ENCODE measurements at places on chromosomes 7 and 10.

- no peak for DNase-seq
Observed at GRCh38 chr10:120917521-120918250, 66.5 kb downstream of the WDR11 start.

DNA sequence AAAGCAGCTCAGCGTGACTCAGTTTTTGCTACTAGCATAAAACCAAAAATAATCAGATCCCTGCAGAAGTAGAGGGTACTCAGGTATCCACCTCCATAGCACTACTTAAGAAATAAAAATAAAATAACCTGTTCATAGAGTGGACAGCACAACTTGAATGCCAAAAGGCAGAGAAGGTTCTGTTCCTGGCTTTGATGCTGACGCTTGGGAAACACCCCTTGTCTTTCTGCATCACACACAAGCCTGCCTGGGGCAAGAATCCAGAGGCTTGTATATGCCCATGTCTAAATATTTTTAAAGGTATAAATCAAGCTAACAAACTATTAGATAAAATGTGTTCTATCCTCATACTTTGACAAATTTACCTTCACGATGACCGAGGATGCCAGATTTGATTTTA lies 207.3 kb downstream of the KIAA1217 start:
- DNase-seq: no peak

DNA sequence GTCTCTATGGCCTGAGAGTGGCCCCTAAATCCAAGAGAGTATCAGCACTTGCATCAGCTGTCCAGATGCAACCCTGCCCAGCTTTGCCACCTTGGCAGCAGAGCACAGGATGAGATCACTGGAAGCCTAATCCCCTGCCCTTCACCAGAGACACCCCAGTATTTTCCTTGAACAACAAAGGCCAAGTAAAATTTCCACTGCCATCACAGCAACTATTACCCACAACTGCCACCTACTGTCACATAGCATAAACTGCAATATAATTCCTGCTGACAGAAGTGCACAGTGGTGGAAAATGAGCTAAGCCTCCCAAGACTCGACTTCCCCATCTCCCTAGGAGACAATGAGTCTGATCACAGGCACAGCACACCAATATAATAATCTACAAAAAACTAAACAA lies 462.8 kb upstream of the ZWINT start:
- no peak for DNase-seq

GRCh38 chr10:18478354-18478753 lies 173.0 kb downstream of the NSUN6 start:
- no peak for DNase-seq

DNA sequence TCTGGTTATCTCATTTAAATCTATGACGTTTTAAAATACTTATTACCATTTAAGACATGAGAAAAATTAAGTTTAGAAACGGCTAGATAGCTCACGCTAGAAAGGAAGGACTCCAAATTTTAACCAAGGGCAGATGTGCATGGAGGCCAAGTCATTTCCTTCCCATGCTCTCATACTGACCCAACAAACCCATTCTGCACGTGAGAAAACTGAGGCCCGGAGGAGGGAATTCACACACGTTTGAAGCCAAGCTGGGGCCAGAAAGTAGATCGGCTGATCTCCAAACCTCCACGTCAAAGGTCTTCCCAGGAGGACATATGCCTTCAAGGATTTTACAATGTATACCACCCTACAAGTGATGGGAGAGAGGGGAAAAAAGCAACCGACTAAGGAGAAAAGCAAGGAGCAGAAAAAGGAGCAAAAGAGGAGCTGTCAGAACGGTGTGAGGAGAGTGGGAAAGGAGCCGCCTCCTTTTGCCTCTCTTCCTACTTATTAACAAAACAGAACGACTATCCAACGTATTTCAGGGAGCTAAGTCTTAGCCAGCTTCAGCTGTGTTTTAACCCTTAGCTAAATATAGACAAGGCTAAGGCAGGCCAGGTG lies 645 bp upstream of the SIRT1 start:
- no peak for DNase-seq

GRCh38 chr10:117439243-117439912 lies 64.1 kb upstream of the PDZD8 start:
- DNase-seq: no peak

- DNase-seq: no peak
Observed at GRCh38 chr7:363626-364025, 73.7 kb downstream of the FOXL3 start.

- no peak for DNase-seq
Observed at GRCh38 chr10:59687657-59688056, 22.0 kb downstream of the SLC16A9 start.

DNA sequence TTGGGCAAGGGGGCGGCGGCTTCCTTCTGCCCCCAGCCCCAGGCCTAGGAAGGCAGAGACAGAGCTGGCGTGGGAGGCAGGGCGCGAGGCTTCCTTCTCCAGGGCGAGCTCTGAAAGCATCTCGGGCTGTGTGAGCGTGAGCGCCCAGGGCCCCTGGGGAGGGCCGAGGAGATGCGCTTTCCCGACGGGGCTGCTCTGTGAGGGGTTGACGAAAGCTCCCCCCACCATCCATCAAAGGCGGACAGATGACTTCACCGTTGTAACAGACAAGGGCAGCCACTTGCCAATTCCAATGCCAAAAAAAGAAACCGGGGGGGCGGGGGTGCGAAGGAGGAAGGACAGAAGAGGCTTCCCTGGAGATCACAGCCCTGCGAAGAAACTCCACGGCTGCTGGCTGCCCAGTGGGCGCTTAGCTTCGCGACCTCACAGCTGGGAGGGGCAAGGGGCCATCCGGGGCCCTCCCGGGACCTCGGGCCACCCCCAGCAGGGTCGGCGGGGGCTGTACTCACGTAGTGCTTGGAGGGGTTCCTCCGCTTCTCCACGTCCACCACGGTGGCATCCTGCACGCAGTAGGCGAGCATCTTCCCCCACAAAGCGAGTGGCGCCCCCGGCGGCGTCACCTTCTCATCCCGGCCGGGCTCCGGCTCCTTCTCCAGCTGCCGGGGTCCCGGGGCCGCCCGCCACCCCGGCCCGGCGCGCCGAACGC lies 537 bp downstream of the SH3PXD2A start:
- DNase-seq: no peak

- no peak for DNase-seq
Observed at GRCh38 chr7:71384094-71384493, 252.2 kb downstream of the GALNT17 start.

- no peak for DNase-seq
Observed at GRCh38 chr7:13748998-13749397, 240.5 kb downstream of the ETV1 start.

DNA sequence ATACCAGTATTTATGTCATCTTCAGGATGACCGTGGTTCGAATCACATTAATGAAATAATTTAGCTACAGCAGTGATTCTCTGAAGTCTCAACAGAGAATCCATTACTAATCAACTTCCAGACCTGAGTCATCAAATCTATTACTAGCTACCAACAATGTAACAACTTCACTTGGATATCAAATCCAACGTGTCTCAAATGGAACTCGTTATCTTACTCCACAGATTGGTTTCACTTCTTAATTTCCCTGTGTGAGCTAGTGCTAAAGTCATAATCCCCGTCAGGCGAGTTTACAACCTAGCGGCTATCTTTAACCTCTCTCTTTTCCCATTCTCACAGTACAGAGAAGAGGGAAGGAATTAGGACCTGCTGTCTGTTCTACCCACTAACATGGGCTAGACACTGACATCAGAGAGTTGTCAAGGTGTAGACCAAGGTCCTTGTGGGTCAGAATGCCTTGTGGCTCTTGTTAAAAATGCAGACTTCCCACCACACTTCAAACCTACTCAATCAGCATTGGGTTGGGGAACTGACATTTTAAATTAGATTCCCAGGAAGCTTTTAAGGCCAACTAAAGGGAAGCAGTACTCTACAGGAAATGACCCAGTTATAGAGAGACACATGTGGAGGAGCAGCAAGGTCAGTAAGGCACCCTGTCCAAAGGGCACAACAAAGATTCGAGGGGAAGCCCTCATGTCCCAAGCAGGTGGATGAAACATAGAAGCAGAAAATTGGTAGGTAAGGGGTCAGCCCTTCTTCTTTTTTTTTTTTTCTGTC lies 57.3 kb upstream of the GSAP start:
- no peak for DNase-seq

GRCh38 chr10:63719226-63719856 lies 198.1 kb downstream of the REEP3 start:
- no peak for DNase-seq

DNA sequence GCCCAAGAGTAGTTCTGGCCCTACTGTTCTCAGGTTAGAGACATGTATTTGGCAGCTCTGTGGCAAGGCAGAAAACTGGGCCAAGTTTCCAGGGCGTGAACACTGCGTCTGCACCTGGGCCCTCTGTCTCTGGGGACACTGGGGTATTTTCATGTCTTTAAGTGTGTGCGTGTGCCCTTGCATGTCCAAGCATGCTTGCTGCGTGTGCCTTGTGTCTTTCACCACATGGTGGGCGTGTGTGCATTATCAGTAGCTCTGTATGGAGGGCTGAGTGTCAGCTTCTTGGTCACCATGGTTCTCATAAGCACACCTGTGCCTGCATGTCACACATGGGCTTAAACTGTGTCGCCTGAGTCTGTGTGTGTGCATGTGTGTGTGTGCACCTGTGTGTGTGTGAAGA lies 69.3 kb downstream of the HIPK2 start:
- DNase-seq: no peak

DNA sequence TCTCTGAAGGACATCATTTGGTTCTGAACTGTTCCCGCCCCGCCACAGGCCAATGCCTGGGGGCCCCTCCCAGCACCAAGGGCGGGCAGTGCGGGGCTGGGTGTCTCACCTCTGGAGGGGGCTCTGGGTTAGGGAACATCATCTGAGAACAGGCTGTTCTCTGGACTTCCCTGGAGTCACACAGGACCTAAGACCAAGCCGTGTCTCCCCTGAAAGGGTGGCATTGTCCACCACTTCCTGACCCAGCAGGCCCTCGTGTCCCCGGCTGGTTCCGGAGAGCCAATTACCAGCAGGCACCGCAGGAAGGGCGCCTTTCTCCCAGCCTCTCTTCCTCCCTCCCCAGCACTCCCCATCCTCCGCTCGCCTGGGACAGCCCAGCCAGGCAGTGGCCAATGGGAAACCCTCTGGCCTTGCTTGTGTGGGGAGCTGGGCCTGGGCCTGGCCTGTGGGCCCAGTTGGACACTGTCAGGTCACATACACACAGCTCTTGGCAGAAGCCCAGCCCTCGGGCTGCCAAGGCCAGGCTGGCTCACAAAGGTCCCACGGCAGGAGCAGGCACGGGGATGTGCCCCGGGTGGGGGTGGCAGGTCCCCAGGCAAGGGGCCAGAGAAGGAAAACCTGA lies 119.5 kb downstream of the SPDYE5 start:
- no peak for DNase-seq

DNA sequence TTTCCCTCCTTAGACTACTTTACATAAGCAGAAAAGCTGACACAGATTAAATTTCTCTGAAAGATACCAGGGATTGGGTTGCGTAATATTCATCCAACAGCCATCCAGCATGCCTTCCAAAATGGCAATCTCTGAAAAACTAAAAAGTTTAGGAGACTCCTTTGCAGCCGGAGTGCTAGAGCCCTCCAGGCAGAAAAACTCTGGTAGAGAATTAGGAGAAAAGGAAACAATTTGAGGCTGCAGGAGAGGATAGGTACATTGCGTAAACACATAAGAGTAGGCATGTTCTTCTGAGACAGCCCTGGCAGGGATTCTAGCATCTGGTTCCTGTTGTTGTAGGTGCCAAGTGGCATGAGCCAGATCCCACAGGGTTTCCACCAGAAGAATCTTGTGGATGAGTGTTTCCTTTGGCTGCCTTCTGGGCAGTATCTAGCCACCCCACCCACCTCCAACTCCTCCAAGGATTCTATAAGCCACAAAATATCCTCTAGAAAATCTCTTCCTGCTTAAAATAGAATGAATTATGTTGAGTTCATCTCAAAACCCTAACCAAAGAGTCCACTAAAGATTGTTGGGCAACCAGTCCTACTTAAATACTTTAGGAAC lies 402.4 kb downstream of the HGF start:
- DNase-seq: no peak

DNA sequence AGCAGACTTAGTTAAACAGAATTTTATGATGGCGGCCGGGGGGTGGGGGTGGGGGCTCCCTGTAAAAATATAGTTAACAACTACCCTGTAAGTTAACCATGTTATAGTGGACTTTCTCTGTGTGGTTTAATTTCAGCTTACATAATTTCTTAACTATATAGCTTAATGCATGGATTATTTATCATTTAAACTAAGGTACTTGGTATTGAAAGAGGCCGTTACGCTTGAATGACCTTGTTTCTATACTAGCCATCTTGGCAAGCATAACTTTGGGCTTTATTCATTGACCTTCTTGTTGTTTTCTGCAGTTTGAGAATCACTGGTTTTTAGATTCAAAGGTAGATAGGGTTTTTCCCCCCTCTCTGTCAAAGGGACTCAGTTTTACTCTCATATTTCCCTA lies 8.4 kb downstream of the EIF4EBP2 start:
- no peak for DNase-seq

DNA sequence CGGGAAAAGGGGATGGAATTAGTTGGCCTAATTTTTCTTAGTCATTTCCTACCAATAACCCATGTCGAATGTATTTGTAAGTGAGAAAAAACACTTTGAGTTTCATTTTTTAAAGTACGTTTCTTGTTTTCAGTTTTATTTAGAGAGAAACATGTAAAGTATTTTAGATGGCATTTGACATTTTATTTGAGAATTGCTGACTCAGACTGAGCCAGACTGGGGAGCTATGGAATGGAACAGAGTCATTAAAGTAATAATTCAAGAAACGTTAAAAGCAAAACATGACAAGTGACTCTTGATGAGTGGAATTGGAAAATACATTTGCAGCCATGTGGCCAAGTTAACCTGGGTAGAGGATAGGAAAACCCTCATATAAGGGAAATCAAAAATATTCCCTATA lies 286.1 kb upstream of the NPSR1 start:
- no peak for DNase-seq

DNA sequence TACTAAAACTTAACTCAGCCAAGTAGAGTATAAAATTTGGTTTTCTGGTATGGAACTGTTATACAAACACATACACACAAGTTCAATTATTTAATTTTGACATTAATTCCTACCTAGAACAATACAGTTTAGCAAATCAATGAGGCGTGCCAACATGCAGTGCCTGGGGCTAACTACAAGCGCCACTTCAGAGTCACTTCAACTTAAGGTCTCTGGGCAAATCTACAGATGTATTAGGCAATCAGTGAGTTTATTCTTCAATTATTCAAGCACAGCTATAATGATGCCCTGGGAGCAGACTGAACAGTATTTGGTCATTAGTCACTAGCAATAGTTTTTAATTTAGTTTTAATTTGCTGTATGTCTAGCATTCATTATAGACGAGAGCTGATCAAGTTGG lies 51.6 kb downstream of the HIBADH start:
- no peak for DNase-seq
